Activated CD4-positive, CD25-positive, alpha-beta regulatory T cell treated with anti-CD3 and anti-CD28 coated beads, Interleukin-2, amount 50 U/mL, for 16 hours (primary cell): ENCODE measurements at places on chromosomes 5 and 9.

DNA sequence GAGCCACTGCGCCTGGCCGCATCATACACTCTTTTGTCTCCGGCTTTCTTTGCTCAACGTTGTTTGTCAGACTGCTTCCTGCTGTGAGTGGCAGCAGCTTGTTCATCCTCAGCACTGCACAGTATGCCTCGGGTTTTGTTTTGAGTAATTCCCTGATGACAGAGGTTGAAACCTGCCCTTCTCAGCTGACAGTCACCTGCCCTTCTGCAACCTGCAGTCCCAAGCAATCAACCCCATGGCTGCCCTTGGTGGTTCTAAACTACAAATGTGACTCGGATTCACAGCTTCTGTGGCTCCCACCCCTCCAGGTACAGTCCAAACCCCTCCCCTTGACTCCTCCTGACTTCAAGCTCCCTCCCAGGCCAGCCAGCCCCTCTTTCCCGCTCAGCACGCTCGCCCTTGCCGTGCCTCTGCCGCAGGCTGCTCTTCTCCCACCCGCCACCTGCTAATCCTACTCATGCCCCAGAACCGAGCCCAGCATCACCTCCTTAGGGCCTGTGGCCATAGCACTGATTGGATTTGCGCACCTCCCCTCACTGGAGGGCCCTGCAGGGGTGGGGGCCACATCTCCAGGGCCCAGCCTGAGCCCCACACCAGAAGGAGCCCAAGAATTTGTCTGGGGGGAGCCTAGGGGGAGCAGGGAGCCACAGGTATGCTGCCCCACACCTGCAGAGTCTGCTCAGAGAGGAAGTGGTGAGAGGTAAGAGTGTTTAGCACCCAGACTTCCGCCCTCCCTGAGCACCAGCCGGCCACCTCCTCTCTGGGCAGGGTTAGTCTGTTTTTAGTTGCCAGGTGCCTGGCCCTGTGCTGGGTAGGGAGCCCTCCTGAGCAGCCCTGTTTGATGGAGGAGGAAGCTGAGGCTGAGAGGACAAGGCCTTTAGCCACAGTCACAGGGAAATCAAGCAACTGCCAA, 10.1 kb downstream of the EEIG1 start:
- DNase-seq = peak; percentile 57

DNA sequence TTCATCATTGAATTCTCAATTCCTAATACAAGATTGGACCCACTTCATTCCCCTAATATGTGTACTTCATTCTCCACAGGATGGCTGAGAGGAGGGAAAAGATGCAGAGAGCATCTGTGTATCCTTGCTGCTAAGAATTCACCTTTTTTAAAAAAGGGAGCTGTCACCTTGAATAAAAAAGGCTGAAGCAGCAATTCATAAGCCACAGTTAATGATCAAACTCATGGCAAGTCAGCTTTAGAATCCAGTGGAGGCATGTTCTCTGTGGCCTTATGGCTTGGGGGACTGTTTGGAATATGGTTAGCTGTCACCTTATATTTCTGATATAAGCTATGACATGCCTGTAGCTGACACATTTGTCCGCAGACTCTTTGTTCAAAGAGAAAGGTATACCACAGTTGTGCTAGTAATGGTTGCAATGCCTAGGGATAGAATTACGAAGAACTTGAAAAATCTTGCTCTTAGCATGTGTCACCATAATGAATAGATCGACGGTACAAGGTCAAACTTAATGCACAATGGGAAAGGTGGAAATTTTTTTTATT, 256.8 kb upstream of the TNC start:
- no peak for DNase-seq

DNA sequence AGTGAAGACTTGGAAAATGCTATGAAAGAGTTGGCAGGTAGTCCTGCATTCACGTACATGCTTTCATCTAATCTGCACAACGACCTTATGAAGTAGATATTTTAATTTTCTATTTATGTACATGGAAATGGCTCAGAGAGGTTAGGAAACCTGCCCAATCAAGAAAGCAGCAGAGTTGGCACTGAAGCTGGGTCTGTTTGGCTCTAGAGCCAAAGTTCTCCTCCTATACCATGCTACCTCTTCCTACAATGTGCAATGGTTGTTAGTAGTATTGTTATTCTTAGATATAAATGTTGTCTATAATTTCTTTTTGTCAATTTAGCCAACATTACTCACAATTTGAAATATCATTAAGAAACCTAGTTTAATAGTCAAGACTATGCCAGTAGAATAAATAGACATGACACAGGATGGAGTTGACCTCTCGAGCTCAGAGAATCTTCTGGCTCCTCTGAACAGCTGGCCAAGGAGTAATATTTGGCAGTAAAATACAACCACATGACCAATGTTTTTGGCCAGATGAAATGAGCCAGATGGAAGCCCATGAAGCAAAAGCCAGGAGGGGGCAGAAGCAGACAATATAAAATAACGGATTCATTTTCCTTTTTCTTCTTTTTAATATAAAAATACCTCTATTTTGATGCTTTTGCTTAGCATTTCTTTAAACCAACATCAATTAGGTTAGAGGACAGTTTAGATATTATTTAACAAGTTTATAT, 542.3 kb downstream of the PDE4D start:
- DNase-seq = no peak

DNA sequence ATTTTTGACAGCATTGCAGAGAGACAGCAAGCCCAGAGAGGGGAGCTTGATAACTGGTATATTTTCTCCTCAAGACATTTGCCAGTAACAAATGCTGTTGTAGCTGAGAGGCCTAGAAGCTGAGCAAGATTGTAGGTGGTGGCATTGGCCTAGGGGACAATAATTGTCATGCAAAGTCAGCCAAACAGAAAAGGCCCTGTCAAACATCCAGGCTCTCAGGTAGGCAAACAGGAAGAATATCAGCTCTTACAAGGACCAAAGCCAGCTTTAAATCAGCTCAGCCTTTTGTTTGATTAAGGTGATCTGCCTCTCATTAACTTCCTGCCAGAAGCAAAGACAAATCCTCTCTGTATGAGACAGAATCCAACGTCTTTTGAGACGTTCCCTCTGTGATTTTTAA, 29.7 kb upstream of the BARX1 start:
- DNase-seq = no peak

- DNase-seq = no peak
These were observed 211.6 kb downstream of the MAPKAP1 start for GRCh38 chr9:125495172-125496119.

- DNase-seq = no peak
These were observed 353.4 kb downstream of the SPOCK1 start for GRCh38 chr5:137145721-137146120.

DNA sequence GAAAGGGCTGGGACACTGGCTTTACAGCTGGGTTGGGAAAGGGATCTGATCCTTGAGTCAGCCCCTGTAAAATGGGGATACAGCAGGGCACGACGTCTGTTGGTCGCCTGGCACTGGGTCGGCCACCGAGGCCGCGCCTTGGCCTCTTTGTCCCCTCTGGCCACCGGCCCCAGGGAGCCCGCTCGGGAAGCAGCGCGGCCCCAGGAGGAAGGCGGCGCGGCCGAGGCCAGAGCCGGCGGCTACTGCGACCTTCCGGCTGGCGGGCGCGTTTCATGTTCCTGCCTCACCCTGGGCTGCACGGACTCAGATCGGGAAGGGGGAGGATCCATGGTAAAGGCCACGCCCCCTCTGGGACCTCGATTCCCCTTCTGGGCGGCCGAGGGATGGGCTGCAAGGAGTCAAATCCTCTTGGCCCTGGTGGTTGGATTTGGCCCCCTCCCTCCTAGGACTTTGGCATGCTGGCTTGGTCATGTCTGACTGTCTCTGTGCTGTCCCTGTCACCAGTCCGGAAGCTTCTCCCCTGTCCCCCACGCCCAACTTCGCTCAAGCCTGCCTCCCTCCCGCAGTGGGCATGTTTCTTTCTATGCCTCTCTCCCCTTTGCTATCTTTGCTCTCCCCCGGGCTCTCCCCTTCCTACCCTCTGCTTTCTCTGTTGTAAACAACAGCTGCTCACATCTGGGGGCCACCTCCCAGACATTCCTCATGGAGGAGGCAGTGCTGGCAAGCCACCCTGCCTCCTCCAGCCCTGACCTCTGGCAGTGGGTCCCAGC, 25.8 kb downstream of the FPGS start:
- DNase-seq = no peak

GRCh38 chr9:121454972-121455371, 44.7 kb downstream of the GGTA1 start:
- no peak for DNase-seq
